ENCODE measurements at places on chromosomes 6 and 20.

DNA sequence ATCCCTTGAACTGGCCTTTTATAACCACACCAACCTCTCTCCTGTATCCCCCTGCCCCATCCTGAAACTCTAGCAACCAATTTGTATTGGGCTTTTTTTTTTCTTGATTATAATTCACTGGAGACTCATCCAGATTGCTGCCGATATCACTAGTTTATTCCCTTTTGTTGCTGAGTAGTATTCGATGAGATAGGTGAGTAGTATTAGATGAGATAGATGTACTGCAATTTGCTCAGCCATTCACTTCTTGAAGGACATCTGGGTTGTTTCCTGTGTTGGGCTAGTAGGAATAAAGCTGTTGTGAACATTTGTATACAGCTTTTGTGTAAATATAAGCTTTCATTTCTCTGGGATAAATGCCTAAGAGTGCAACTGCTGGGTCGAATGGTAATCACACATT, 58.2 kb downstream of the GCLC start:
- DNase-seq = no peak

DNA sequence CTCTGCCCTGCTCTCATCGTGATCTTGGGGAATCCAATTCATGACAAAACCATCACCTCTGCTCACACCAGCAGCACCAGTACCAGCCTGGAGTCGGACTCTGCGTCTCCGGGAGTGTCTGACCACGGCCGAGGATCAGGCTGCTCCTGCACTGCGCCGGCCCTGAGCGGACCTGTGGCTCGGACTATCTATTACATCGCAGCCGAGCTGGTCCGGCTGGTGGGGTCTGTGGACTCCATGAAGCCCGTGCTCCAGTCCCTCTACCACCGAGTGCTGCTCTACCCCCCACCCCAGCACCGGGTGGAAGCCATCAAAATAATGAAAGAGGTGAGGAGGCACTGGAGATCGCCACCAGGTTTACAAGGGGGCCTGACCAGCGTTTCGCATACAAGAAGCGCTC, 37.2 kb upstream of the PBOV1 start:
- DNase-seq = no peak

GRCh38 chr20:44448753-44449546, 26.7 kb upstream of the TTPAL start:
- DNase-seq = no peak

DNA sequence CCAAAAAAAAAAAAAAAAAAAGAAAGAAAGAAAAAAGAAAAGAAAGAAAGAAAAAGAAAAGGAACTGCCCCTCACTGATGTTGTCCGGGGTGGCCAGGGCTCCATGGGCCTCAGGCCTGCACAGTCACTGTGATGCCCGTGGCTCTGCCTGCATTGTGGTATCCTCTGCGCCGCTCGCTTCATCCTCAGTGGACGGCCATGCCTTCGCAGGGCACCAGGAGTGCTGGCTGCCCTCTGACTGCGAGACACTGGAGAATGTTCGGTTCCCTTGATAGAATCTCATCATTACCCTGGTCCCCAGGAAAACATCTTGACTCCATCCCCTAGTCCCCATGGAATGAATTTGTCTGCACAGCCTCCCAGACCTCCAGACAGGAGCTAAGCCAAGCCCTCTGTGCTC, 61.7 kb downstream of the TMEM242 start:
- DNase-seq = no peak

DNA sequence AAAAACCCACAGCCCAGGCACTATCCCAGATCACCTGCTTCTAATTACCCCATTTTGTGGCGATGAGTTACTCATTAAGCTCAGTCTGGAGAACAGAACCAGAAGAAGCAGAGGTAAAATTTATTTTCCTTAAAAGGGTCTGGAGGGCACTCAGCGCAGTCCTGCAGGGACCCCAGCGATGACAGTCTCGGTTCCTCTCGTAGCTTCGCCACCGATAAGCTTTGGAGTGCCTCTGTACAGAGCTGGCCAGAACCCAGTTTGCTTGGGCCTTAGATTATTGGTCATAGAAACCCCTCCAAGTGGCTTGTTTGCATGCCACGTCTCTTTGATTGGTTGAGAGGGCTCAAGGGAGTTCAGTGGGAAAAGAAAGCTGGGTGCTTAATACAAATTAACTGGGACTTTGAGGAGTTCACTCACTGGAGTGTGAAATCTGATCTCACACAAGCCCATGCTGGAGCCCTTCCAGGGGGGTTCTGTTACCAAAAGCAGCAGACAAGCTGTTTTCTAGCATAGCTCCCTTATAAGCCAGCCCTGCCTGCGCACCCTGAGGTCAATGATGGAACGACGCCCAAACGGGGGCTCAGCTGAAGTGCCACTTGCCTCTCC, 158.5 kb upstream of the ARID1B start:
- DNase-seq = no peak

GRCh38 chr20:51327251-51327841, 215.2 kb downstream of the NFATC2 start:
- no peak for DNase-seq

DNA sequence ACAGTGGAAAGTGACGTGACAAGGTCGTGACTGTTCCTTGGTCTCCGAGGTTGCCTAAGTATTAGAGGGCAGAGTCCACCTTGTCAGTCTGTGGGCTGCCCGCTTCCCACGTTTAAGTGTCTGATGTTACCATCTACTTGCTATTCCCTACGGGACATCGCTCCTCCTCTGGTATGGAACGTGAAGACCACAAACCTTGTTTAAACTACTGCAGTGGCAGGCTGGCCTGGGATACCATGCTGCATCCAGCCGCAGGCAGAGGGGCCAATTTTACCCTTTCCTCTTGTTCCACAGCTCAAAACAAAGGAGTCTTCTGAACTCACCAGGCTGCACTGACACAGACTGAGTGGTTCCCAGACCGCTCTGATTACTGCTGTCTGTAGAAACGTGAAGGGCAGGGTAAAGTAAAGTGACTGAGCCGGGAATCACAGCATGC, 275.9 kb downstream of the FOXC1 start:
- DNase-seq = no peak

DNA sequence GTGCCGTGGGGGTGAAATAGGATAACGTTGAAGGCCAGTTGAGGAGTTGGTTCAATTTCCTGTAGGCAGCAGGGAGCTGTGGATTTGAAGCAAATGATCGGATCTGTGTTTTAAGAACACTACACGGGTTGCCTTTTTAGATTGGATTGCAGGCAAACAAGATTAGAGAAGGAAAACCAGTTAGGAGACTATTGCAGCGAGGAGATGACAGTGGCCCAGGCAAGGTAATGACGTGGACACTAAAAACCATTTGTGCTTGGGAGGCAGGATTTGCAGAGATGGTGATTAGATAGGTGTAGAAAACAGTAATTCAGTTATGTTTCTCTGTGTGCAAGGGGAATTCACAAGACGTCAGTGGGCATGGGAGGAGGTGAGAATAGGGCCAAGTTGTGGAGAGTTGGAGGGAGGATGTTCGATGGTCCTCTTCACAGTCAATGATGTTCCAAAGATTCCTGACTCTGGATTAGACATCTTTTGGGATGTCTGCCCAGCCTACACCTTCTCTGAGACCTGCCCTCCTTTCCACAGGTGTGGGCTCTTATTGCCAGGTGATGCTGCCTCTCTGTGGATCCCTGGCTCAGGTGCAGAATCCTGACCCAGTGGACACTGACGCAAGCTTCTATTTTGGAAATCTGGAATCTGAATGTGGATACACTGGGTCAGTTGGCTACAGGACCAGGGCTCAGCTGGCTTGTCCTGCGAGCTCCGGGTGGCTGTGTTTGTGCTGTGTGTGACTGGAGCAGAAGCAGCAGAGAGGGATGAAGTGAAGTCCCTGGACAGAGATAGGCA, 54.2 kb downstream of the TFAP2C start:
- no peak for DNase-seq

All from activated naive CD4-positive, alpha-beta T cell (primary cell).